NCI-H226 (cell line): ENCODE measurements at places on chromosomes 5 and 9.

DNA sequence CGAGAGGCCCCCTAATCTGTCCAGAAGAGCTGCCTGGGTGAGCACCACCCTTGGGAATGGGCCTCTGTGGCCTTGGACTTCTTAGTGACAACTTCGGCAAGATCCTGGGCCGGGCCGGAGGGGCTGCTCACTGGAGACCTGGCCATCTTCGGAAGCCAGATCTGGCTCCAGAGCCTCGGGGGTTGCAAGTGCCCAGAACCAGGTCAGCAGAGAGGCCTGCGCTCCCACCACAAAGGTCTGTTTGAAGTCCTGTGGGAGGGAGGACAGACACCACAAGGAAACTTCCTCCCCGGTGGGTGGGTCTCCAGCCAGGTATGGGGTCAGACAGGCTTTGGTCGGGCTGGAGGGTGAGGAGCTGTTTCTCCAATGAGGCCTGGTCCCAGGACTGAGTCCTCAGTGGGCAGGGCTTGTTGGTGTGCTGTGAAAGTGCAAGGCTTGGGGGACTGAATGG is 86.1 kb downstream of the DAB2IP start:
- no peak for DNase-seq

DNA sequence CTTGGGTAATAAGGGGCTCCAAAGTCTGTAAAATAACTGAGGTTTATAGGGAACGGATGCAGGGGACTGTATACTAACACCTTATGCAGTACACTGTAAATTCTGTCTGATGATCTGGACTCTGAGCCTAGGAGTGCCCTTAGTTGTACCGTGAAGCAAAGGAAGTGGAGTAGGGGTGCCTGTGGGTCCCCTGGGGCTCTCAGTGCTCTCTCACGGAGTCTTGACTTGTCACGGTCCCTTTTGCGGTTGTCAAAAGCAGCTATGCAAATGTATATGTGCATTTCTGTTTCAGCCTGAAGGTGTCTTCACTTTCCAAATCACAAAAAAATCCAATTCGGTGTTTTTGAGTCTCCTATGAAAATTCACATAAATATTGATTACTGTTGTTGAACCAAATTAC is 17.8 kb downstream of the DMRT1 start:
- DNase-seq = no peak

DNA sequence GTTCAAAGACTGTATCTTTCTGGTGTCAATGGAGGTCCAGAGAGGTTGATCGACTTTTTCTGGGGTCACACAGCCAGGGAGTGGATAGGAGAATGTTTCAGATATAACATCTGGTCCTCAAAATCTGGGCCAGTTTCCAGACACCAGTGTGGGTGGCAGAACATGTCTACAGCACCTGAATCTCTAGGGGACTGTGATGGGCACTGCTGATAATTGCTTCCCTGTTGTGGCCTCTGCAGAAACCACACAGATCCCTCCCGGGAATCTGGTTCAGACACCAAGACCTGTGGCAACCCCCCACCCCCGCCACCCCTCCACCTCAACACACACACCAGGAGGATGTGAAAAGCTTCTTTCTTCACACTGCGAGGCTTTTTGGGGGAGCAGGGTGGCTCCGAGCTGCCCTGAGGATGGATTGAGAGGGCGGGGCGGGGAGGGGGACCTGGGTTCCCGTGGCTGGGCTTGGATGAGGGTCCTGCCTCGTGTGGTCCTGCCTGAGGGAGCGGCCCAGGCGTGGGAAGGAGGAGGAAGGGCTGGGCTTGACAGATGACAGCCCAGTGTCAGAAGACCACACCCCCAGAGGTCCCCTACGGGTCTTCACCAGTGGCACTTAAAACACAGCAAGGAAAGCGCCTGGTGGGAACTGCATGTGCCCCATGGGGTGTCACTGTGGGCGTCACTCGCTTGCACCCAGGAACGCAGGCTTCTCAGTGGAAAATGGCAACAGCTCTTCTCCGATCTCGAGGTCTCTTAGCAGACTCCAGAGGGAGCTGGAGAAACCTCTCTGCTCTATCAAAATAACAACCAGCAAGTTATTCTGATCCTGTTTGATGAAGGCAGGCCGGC is 55.2 kb downstream of the TRIP13 start:
- no peak for DNase-seq

- DNase-seq = no peak
Measured at GRCh38 chr5:62143268-62144229, 162.5 kb upstream of the KIF2A start.

DNA sequence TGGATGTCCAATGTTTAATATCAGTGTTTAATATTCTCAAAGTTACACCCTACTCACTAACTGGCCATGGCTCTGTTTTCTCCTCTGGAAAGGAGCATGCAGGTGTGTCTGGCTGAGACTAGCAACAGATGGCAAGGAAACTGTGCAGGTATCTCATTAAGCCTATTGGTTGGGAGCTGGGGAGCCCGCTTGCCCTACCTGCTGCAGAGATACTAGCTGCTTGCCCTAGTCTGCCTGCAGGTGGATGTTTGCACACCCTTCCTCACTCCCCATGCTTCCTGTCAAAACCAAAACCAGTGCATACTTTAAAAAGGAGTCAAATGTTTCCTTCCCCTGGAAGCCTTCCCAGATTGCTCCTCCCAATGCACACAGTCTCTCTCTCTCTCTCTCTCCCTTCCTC is 228.3 kb upstream of the RASEF start:
- no peak for DNase-seq

DNA sequence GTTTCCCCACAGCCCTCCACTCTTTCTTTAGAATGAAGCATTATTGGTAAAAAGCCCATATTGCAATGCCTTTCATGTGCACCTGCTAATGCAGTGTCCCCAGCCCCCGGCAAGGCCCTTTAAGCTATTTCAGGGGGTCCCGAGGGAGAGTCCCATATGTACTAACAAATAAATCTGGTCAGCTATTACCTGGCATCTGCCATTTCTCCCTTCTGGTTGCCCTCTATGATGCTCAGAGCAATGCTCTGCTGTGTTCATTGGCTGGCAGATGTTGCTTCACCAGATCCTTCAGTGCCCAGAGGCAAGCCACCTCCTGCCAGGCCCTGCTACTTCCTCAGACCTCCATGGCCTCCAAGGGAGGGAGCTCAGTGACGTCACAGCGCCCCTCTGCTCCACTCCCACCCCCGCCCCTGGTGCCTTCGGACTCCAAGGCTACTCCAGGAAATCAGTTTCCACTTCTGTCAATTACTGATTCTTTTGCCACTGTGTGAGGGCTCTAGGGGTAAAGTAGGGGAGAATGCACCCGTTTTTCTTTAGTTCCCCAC is 201.1 kb upstream of the GLRA1 start:
- DNase-seq = no peak

- no peak for DNase-seq
Measured at GRCh38 chr9:122097679-122098315, 4.7 kb upstream of the TTLL11 start.

DNA sequence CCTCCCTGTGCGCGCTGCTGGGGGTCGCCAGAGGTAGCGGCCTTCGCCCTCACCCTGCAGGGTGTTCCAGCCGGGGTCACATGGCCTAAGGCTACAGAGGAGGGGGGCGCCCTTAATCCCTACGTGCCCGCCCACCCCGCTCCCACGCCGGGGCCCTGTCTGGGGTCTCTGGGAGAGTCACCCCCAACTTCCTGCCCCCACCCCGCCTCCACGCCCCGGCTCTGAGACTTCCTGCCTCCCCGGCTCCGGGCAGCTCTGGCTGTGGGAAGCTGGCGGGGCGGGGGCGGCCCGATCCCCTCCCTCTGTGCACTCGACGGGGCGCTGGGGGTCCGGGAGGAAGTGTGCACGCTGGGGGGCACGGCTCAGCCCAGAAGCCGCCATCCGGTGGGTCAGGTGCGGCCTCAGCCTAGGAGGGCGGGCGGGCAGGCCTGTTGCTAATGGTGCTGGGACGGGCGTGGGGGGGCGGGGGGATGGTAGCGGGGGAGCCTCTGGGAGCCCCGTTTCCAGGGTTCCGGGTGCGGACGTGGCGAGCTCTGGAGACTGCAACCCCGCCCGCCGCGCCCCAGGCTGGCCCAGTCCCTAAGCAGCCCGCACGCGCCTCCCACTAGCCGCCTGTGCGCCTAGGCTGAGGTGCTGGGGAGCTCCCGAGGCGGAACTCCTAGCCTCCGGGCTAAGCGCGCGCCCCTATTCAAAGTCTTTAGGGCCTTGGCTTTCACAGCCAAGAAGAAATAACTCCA is 61.6 kb downstream of the CXXC5 start:
- DNase-seq = no peak

- no peak for DNase-seq
Measured at GRCh38 chr5:73022471-73023169, 66.8 kb downstream of the FCHO2 start.

DNA sequence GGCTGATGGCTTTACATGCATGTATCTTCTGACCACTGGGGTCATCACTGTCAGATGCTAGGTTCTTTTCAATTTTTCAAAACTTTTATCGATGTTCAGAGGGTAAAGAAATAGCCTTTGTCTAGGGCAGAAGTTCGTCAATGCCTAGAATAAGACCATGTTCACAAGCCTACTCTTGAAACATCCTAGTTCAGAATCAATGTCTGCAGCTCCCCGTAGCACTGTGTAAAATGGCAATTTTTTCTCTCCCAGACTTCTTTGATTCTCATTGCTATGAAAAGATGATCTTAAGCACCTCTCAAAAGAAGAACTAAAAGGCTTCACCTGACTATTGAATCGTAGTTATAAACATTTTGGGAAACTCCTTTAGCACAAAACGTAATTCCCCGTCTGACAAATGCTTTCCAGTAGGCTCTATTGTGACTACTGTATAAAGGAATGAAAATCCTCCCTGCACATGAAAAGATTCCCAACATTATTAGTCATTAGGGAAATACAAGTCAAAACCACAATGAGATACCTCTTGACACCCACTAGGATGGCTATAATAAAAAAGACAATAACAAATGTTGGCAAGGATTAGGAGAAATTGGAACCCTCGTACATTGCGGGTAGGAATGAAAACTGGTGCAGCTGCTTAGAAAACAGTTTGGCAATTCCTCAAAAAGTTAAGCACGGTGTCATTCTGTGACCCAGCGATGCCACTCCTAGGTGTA is 263.5 kb downstream of the ARHGAP26 start:
- DNase-seq = peak; percentile 94

- DNase-seq = peak; percentile 98
Measured at GRCh38 chr5:172897481-172898217, 61.6 kb upstream of the RPL26L1 start.

GRCh38 chr5:139924294-139925215 is 118.5 kb downstream of the NRG2 start:
- DNase-seq = no peak

- no peak for DNase-seq
Measured at GRCh38 chr5:117131048-117131679, 556.5 kb upstream of the SEMA6A start.

DNA sequence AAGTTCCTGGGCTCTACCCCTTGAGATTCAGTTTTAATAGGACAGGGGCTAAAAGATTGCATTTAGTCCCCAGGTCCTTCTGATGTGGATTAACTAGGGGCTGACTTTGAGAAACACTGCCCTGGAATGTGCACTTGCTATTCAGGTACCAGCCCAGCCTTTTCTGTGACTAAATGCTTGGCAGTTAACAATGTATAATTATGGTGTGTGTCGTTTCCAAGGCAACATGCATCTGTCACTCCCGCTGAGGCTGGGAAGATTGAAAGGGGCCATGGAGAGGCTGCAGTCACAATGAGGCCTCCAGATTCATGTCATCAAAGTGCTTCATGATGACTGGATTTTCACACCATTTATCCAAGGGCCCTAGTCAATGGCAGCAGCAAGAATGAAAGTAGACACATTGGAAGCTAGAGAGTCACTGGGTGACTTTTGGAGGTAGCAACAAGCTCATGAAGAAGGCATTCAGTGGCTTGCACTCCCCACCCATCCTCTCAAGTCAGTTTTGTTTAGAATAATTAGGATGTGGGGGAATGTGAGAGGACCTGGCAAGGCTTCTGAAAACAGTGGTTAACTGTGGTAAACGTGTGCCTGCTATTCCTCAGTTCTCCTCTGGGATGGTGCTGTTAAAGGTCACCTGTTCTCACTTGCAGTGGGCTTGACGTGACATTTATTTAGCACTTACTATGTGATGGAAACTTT is 28.3 kb downstream of the RAI14 start:
- peak; percentile 29 for DNase-seq

GRCh38 chr9:101625876-101626275 is 31.1 kb upstream of the PPP3R2 start:
- no peak for DNase-seq

DNA sequence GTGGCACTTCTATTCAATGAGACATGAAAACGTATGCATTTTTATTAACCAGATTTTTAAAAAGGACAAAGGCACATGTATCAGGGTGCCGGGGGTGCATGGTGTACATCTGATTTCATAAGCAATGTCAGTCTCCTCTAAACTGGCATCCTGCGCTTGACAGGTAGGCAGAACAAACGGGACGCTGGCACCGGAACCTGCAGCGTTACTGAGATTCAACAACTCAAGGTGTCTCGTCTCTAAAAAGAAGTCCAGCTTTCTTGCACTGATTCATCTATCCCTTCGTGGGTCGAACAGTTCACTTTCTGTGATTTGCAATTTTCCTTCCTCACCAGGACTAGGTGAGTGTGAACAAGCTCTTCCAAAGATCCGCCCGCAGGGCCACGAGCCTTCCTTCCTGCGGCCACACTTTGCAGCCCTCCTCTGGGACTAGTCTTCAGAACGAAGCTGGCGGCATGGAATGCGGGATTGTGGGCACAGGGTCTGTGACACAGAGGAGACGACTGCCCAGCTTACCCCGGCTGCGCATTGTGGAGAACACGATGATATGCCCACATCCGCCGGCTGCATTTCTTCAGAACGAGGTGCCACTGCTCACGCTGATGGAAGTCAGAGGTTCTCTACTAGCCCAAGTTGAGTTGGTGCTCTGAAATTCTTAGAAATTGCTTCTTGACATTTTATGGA is 7.2 kb downstream of the SLC6A3 start:
- DNase-seq = no peak

DNA sequence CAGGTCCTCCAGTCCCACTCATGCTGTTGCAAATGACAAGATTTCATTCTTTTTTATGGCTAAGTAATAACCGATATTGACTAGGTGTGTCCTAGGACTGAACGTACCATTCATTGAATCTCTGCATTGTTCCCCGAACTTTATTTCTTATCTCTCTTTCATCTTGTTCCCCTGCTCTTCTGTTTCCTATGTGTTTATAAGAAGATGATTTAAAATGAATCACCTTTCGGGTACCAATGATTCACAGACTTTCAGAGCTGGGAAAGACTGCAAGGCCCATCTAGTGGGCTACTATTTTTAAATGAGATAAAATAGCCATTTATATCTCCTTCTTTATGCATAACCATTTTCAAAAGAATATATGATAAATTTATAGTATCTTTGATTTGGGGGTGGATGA is 133.0 kb downstream of the CDH18 start:
- DNase-seq = peak; percentile 32

DNA sequence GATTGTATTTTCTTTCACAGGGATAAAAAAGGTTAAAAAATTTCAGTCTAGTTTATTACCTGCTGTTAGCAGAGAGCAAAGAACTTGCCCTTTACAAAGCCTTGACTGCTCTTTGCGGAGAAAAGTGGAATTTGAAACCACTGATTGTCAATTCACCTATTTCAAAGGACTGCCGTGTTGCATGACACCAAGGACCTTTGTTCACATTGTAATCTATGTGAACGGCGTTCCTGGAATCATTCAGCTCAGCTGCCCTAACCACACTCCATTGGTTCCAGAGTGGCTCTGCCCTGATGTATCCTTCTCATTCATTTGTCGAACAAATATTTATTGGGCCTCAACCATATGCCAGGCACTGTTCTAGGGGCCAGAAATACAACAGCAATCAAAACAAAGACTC is 377.5 kb upstream of the RFX3 start:
- no peak for DNase-seq
